Activated CD8-positive, alpha-beta T cell treated with anti-CD3 and anti-CD28 coated beads, Interleukin-2, amount 10 ng/mL, durations not matched to agents 7 days and 5 days (primary cell): ENCODE measurements at places on chromosomes 7 and 10. TPM values are rescaled to one million over a fixed set of nuclear protein-coding genes. Genes with fewer than 3 reads are reported as not detected.

DNA sequence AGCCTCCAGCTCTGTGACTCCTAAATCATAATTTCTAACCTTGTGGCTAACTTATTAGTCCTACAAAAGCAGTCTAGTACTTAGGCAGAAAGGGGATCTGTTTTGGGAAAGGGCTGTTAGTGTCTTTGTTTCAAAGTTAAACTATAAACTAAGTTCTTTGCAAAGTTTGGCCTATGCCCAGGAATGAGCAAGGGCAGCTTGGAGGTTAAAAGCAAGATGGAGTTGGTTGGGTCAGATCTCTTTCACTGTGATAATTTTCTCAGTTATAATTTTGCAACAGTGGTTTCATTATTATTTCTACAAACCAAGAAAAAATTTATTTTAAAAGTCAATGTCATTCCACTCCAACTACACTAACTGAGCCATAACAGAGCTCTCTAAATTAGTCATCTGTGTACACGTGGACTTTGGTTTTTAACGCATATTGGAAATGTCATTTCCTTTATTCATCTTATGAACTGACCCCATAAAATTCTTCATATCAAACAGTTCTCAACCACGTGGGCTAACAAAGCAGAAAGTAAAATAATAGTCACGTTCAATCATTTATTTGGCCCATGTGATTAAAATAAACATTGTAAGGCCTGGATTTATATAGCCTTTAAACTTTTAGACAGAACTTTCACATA, 143.2 kb upstream of the C7orf33 start:
- DNase-seq: no peak

GRCh38 chr7:29471444-29472138, 92.0 kb upstream of the PRR15 start:
- no peak for DNase-seq

- DNase-seq: no peak
These were observed 124.4 kb downstream of the ADARB2 start for GRCh38 chr10:1612908-1613307.

DNA sequence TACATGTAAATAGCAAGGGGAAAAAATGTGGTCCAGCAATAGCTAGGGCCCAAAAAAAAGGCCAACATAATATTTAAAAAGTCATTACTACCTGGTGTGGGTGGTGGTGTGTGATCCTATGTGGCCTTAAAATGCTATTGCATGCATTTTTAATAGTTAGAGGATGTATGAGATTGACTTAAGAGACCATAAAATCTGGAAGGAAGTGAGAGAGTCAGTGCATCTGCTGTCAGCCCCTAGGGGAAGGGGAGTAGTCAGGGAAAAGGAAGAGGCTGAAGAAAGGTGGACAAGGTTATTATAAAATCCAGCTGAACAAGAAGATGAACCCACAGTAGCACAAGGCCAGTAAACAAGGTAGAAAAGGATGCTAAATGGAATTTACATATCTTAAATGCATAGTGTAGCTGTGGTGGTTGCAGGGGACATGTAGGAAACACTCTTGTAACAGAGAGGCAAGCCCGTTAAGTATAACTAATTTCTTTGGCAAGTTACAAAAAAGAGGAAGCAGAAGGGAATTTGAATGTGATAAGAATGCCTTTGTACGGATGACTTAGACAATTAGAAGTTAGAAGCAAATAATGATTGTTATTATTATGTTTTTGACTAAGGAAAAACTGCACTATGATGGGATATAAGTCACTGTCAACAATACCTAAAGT, 11.9 kb upstream of the NDUFA5 start:
- DNase-seq: no peak

GRCh38 chr7:88218836-88219605, 817 bp downstream of the SRI start:
- DNase-seq: peak; percentile 57

- no peak for DNase-seq
These were observed 79.9 kb downstream of the ANKRD61 start for GRCh38 chr7:6111041-6111440.

DNA sequence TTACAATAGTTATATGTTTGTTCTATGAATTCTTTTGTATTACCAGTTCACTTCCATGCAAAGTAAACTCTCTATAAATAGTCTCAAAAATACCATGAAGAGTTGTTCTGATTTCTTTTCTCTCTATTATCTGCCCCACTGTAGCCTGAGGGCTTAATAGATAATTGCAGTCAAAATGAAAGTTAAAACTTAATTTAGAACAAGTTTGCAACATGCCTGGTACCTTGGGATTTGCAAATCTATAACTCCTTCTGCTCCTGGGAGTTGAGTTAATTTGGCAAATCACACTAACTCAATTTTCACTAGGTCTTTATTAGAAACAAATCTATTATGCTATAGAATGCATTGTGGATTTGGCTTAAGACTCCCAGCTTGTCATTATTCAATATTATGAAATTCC, 21.8 kb upstream of the NDUFA5 start:
- no peak for DNase-seq

GRCh38 chr10:59757966-59758365, 4.7 kb upstream of the MRLN start:
- no peak for DNase-seq

Gene TMEM176B
- total RNA-seq: not detected

Gene AKR1C4
- not detected for total RNA-seq
